Left ventricle myocardium superior (tissue), 1 donor: ENCODE measurements at places on chromosomes 11 and 22.

GRCh38 chr11:114116357-114116756, 56.8 kb downstream of the ZBTB16 start:
- DNase-seq: no peak

GRCh38 chr11:117901601-117902000, 25.1 kb upstream of the FXYD6 start:
- no peak for DNase-seq

DNA sequence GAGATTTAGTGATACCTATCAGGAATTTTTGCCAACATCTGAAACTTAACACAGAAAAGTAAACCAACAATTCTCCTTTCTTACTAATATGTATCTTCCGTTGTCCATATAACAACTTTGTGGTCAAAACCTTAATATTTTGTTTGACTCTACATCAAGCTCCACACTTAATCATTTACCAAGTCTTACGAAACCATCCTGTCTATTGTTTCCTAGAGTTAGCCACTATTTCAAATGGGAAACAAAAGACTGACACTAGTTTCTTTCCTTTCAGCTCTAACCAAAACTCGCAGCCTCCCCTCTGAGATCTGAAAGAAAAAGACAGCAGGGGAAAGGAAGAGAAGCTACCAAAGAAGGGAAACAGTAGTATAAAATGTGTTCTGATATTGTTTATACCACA, 26.5 kb upstream of the PRDM10 start:
- no peak for DNase-seq

DNA sequence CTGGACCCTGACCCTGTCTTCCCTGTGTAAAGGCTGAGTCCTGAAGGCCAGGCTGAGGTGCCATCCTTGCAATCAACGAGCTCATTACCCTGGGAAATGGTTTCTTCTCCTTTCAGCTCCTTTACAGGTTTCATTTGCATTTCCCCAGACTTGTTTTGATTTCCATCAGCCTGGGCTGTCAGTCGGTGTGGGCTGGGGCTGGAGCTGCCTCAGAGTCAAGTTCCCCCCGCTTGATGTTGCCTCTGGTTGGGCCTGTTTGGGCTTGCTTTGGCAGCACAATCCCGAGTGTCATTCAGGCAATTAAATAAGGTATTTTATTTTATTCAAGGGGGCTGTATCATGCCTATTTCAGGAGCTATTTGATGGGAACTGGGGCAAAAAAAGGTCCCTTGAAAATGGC, 424.9 kb downstream of the INSC start:
- no peak for DNase-seq

GRCh38 chr11:2758751-2759150, 59.0 kb upstream of the KCNQ1OT1 start:
- no peak for DNase-seq

GRCh38 chr11:27427183-27427980, 45.2 kb downstream of the LGR4 start:
- no peak for DNase-seq

DNA sequence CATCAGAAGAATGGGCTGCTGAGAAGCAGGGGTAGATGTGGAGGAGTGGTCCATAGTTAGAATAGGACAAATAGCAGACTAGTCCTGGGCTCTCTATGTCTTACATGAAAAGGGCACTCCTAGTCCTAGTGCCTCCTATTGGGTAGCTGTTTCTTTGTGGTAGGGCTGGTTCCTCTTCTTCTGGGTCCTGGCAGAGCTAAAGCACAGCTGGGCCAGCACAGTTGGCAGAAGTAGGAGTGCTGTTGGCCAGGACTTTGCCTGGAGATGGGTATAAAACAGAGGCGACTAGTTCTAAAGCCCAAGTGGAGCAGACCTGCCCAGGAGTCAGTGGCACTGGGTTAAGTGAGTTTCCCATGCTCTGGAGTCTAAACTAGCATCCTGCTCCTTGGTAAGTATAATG, 55.2 kb downstream of the PPFIBP2 start:
- DNase-seq: peak; percentile 36

GRCh38 chr11:67032830-67033551, 10.1 kb downstream of the SYT12 start:
- no peak for DNase-seq

GRCh38 chr11:47377571-47378009, 757 bp downstream of the SPI1 start:
- DNase-seq: no peak

GRCh38 chr11:93236741-93237675, 39.2 kb upstream of the SLC36A4 start:
- DNase-seq: no peak

DNA sequence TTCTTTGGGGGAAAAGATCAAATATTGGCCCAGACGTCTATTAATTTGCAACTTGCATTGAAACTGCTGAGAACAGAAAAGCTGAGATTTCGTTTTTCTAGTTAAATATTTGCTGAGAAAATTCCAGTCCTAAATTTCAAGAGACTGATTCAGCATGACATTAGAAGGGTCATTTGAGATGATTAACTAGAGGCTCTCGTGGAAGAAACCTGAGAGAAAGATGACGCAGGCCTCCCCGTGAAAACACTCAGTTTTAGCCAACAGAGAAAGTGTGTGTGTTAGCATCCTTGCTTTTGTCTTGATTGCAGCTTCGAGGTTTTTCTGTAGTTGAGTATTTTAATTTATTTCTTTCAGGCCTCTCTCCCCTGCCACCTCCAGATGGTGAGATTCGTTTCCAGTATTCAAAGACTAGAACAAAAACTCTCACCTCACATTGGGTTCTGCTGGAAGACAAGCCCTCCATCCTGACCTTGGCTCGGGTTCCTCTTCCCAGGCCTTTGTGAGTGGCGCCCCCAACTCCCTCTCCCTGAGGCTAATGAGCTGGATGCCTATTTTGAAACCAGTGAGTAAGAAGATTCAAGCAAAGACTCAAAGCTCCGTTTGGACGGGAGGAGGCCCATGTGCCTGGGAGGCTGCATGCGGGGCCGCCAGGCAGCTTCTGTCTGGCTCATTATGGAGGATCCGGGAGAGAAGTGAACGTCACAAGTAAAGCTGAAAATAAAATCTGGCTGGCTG, 52.4 kb downstream of the CELSR1 start:
- no peak for DNase-seq

- no peak for DNase-seq
Measured at GRCh38 chr11:72826942-72827480, 12.8 kb downstream of the ATG16L2 start.

DNA sequence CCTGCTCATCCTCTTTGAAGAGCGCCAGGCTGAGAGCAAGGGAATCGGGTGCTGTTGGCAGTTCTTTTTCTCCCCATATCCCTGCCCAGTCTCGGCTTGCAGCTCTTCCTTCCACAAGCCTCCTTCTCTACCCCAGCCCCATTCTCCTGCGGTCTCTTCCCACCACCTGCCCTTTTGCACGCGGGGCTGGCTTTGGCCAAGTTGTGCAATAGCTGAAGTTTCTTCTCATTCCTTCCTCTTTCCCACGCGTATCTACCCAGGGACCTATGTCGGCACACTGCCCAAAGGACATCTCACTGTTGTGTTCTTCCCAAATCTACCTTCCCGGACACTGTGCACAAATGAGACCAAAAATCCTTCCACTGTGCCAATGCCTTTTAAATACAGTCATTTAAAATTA, 22.3 kb upstream of the HTR3A start:
- peak; percentile 33 for DNase-seq

GRCh38 chr11:62713343-62713742, 5.9 kb downstream of the GNG3 start:
- no peak for DNase-seq

DNA sequence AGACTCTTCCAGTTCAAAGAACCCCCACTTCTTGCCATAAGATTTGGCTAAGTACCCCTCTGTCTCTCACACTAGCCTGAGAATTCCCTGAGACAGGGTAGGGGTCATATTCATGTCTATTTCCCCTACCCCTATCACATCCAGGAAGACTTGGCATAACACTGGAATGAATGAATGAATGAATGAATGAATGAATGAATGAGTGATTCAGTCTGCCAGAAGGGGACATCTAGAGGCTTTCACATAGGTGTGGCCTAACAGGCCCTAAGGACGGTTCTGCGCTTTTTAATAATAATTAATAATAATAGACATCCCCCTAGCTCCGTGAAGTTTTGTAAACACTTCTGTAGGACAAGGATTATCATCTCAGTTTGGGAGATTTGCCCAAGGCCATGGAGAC, 415.7 kb downstream of the TENM4 start:
- DNase-seq: no peak

DNA sequence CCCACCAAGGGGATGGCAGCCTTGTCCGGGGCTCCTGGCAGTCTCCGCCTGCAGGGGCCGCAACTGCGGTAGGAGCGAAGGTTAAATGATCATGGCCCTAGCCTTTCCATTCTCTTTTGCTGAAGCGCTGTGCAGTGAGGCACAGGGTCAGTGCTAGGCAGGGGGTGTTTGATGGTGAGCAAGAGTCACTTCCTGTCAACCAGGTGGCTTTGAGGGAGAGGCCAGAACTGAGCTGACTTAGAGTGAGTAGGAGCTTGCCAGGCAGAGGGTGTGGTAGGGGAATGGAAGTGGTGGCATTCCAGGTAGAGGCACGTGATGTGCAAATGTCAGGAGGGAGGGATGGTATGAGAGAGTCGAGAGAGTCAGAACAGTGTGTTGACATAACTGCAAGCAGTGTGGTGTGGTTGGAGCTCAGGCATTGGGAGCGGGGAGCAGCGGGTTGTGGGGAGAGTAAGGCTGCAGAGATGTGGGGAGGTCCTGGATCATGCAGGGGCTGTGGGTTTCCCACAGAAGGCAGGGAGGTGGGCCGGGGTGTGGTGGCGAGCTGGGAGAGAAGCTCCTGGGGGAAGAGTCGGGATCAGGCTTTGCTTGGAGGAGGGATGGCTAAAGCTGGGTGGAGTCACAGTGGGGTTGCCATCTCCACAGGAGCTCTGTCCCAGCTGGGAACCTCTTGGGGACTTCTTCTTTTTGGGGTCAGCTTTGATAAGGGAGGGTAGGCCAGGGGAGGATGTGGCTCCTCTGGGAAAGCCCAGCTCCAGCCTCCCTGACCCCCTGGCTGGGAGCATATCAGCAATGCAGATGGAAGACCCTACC, 33.3 kb downstream of the AMPD3 start:
- no peak for DNase-seq

GRCh38 chr11:133266986-133267385, 265.3 kb downstream of the OPCML start:
- no peak for DNase-seq

- no peak for DNase-seq
Measured at GRCh38 chr11:10780040-10780439, 28.7 kb downstream of the EIF4G2 start.

GRCh38 chr11:71311928-71312510, 59.6 kb upstream of the SHANK2 start:
- no peak for DNase-seq

- no peak for DNase-seq
Measured at GRCh38 chr11:22581354-22582150, 44.1 kb downstream of the FANCF start.
